ENCODE measurements at places on chromosomes 6 and 20.

DNA sequence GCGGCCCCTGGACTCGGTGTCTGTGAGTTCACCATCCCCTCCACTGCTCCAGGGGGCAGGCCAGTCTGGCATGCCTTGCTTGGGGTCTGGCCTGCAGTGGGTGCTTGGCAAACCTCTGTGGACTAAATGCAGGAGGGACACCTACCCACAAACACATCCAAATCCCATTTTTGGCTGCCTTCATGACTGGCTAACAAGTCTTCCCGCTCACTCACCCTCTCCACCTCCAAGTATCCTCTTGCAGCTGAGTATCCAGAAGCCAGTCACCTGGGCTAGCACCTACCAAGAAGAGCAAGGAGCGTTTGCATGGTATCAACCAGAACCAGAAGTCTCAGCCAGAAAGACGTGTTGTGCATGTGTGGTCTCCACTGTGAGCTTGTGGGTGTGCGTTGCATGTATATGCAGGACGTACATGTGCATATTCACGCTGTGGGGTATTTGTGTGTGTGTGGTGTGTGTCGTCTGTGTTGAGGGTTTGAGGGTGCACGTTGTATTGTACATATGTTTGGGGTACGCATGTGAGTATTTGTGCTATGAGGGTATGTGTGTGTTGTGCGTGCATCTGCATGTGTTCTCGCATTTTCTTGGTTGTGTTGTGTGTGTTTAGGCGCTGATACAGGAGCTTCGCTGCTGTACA lies 5.6 kb upstream of the PMEPA1 start:
- DNase-seq: no peak

DNA sequence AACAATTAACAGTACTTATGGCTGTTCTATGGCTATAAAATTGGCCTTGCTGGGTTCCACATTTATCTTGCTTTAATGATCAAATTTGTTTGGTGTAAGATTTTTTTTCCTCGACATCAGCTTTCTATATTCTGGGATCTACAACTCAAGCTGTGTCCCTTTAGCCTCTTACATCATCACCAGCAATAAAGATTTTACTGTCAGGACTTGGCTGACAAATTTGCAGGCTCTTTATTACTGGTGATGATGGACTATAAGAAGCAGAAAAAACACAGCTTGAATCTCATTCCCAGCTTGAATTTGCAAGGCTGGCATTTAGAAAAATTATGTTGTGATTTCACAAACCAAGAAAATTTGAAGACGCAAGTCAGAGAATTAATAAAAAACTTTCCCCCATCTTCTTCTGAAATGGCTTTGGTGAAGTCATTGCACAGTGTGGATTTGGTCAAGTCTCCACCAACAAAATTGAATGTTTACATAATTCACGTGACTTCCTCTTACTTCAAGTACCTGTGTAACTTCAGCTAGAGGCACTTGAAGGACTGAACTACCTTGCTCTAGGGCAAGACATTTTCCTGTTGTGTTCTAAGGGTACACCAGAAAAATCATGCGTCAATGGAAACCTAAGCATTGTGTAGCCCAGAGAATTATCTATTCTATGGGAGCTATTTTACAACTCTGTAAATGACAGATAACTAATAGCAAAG lies 175.0 kb downstream of the CBLN4 start:
- no peak for DNase-seq

- no peak for DNase-seq
These were observed 8.2 kb upstream of the LY86 start for GRCh38 chr6:6580225-6580856.

GRCh38 chr6:146408583-146408982 lies 135.1 kb upstream of the RAB32 start:
- DNase-seq: no peak

DNA sequence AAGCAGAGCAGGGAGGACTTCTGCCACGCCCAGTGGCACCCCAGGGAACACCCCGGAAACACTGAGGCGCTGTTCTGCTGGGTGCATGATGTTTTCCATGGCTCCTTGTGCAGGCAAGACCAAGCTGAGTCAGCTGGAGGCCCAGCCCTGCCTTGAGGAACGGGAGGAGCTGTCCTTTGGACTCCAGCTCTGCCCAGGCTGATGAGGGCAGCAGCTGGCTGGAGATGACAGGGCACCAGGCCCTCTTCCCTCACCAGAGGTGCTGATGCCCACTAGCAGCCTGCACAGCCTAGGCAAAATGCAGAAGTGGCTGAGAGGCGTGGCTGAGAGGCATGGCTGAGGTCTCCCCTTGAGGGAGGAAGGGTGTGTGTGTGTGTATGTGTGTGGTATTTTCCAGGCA lies 2.4 kb downstream of the C6orf132 start:
- DNase-seq: no peak

- no peak for DNase-seq
These were observed 109.8 kb downstream of the ZDHHC14 start for GRCh38 chr6:157490611-157491269.

GRCh38 chr6:26550250-26550993 lies 12.3 kb downstream of the HMGN4 start:
- DNase-seq: no peak

DNA sequence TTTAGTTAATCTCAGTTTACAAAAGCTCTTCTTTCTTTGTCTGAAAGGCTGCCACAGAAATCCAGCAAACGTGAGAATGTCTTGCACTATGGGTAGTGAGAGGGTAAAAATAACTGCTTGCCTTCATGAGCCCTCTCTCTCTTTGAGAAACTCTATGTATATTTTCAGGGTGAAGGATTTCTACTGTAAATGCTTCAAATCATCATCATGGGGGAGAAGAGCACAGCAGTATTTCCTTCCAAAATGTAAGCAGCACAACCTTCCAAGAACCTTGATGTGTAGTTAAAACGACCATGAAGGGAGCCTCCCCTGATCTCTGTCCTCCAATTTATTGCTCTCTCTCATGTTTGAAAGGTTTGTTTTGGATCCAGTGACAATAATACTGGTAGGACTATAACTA lies 141.3 kb upstream of the CENPW start:
- DNase-seq: no peak

DNA sequence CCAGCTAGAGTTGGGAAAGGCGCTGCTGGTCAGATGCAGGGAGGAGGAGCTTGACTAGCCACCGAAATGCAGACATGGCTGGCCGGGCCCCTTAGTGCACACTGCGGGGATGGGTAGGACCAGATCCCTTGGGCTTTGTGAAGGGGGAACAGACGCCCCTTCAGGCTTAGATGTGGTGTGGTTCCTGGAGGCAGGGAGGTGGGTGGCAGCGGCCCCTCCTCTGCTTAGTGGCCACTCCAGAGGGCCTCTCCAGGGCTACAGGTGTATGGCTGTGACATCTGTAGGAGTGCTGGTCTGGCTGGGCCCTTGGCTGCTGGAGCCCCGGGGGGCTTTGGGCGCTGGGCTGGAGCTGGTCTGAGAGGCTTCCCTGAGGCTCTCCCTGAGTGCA lies 5.9 kb downstream of the CCND3 start:
- no peak for DNase-seq

- DNase-seq: no peak
These were observed 142.1 kb downstream of the BMP2 start for GRCh38 chr20:6909608-6910007.

- no peak for DNase-seq
These were observed 106.9 kb downstream of the TBX18 start for GRCh38 chr6:84657486-84657885.

Measured in left renal pelvis (tissue), 4 donors.